ENCODE measurements at places on chromosomes 7 and 10. TPM values are rescaled to one million over a fixed set of nuclear protein-coding genes. Genes with fewer than 3 reads are reported as not detected.

GRCh38 chr7:117210908-117211307 lies 112.0 kb downstream of the WNT2 start:
- DNase-seq = no peak

DNA sequence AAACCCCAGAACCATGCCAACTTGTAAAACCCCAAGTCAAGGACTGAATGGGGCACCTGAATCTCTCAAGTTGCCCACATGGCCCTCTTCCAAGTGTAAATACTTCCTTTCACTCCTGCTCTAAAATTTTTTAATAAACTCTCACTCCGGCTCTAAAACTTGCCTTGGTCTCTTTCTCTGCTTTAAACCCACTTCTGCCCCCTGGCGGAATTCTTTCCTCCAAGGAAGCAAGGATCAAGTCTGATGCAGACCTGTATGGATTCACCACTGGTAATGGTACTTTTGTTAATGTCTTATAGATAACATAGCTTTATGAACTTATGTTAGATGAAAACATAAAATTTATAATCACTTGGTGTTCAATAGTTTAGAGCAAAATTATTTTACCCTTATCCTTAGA lies 33.8 kb downstream of the SLC16A9 start:
- DNase-seq = no peak

GRCh38 chr7:10571759-10572158 lies 401.9 kb upstream of the PHF14 start:
- no peak for DNase-seq

DNA sequence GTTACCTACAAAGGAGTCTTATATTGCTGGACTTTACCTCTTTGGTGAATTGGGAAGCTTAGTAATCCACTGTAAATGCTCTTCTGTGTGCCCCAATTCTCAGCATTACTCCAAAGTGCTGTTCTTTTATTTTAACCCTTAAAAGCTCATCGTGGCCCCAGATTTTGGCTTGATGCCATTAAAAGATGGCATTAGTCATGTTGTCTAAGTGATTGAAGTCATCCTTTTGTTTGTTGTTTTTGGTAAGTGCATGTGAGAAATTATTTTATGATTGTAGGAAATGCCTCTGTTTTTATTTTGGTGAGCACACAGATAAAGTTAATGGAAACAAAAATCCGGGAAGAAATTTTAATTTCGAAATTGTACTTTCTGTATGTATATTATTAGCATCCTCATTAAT lies 82.5 kb upstream of the GATA3 start:
- no peak for DNase-seq

DNA sequence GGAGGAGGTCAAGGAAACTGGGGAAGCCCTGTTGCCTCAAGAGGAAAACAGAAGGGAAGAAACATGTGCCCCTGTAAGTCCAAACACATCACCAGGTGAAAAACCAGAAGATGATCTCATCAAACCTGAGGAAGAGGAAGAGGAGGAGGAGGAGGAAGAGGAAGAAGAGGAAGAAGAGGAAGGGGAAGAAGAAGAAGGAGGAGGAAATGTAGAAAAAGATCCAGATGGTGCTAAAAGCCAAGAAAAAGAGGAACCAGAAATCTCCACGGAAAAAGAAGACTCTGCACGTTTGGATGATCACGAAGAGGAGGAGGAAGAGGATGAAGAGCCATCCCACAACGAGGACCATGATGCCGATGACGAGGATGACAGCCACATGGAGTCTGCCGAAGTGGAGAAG lies 82.7 kb upstream of the SAMD8 start:
- no peak for DNase-seq

GRCh38 chr7:70614237-70615045 lies 517.5 kb upstream of the GALNT17 start:
- no peak for DNase-seq

MRC1 gene
- 12.4 TPM for polyA plus RNA-seq

RADIL gene
- 1.4 TPM for polyA plus RNA-seq

All from left renal pelvis (tissue), 4 donors.